Activated CD4-positive, alpha-beta T cell treated with anti-CD3 and anti-CD28 coated beads, Interleukin-2, Interleukin-4, amounts not matched to agents 100 ng/mL and 50 ng/mL, durations not matched to agents 16 hours and 8 hours (primary cell): ENCODE measurements at places on chromosomes 3 and 15.

DNA sequence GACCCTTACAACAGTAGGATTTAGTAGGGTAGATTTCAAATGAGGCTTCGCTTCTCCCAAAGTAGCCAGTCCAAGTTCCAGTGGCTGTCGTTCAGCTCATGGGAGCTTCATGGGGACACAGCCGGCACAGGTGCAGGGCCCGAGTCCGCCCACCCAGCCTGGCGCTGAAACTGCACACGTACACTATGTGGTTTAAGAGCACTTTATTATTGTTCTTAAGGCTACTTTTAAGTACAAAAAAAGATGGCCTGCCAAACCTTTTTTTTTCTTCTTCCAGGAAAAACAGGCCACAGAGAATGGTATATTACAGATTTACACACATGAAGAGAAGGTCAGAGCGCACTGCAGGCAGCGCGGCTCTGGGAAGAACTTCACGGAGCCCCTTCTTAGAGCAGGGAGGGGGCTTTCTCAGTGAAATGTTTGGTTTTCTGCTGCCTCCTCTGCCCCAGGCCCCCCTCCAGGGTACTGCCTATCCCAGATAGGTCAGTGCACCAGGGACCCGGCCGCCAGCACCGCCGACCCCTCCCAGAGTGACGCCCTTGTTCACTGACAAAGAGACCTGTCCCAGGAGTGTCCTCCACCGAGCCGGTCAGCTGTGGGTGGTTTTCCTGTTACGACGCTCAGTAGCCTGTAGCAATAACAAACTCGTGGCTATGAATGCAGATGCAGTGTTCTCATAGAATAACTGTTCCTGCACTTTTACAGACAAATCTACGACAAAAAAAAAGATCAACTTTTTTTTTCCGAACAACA, 87.7 kb downstream of the VGLL4 start:
- no peak for DNase-seq

DNA sequence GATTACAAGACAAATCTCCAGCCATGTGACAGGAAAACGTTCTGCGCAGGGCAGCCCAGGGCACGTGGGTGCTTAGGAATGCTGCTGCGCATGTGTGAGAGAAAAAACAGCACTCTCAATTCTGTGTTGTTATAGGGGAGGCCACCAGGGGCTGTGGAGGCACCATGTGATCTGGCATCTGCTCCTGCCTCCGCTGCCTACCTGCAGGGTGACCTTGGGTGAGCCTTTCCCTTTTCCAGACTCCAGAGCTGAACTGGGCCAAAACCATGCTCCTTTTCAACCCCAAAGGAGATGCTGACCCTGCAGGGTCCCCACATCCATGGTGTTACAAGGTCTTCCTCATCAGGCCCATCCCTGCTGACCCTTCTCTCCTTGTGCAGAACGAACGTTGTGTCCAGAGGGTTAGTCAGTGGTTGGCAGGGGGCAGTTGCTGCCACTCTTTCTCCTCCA, 81.5 kb upstream of the RASGRF1 start:
- DNase-seq: no peak

DNA sequence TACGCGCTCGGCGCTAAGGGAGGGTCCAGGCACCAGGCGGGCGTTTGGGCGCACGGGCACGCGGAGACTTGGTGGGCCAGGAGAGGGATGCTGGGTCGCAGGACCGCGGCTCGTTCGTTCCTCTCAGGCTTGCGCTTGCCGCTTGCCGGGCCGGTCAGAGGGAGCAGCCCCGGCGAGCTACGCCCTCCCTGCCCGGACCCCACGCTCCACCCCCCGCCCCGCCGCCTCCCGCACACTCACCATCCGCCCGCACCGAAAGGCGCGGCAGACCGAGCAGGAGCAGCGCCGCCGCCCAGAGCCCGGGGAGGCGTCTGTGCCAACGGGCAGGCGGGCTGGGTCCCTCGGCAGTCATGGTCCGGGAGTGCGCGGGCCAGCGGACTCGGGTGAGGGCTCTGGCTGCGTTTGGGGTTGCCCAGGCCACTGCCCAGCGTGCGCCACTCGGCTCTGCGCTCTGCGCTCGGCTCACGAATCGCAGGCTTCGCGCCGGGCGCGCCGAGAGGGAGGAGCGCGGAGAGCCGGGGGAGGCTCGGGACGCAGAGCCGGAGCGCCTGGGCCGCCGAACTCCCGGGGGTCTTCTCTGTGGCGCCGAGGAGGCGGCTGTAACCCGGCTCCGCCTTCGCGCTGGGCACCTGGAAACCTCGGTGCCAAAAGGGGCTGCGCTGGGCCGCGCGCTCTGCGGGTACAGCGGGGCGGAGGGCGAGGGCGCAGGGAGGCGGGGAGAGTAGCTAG, at the start of gene SUSD5:
TSS of gene SUSD5 (minus strand) at position 365 of the 729 bp plus-strand sequence. CDS start at position 352, 13 bp downstream.
- DNase-seq: no peak

- DNase-seq: no peak
These were observed 1.8 kb upstream of the SKOR1 start for GRCh38 chr15:67823314-67824196.

GRCh38 chr15:42723068-42723467, 13.9 kb downstream of the CDAN1 start:
- DNase-seq: no peak

DNA sequence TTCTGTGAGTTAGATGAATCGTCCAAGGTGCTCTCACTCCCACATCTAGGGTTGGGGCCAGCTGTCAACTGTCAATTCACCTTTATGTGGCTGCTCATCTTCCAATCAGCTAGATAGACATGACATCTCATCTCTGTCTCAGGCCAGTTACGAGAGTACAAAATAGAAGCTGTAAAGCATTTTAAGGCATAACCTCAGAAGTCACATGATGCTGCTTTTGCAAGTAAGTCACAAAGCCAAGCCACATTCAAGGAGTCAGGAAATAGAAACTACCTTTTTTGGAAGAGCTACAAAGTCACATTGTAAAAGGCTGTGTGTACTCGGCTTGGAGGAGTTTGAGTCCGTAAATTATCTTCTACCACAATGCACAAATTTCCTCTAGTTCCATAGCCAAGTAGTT, 5.1 kb upstream of the CCR1 start:
- peak; percentile 38 for DNase-seq

- peak; percentile 92 for DNase-seq
These were observed 668 bp upstream of the XXYLT1 start for GRCh38 chr3:195271410-195272243.

DNA sequence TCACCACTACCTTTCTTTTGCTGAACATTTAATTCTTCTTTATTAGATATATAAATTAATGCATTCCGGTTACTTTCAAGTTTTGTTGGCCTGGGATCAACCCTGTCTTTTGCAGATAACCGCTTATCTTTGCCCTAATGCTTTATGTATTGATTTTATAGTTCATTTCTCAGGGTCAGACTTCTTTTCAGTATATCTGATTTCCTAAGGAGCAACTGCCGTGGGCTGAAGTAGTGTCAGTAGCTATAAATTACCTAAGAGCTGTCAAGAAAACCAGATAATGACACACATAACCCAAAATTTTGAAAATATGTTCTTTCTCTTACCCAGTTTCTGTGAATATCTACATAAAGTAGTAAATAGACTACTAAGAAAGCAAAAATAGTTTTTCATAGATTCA, 38.0 kb downstream of the COL6A5 start:
- DNase-seq: no peak

- no peak for DNase-seq
These were observed 1311.9 kb downstream of the ROBO1 start for GRCh38 chr3:78455712-78456433.

GRCh38 chr3:157120071-157120892, 39.7 kb downstream of the CCNL1 start:
- no peak for DNase-seq

DNA sequence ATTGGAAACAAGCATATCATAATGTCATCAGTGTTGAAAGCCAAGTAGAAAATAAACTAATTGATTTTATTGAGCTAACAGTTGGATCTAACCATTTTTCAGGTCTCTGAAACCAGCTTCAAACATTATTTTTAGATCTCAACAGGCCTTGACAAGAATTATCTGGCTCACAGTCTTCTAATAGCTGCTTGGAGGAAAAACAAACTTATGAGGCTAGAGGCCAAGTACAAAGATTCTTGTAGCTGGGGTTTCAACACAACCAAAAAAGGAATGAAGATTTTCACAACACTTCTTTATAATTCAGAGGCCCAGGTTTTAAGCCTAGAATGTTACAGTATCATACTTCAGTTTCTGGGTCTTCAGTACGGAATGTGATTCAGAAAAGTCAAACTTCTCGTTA, 3.7 kb downstream of the SETMAR start:
- DNase-seq: no peak

GRCh38 chr3:60333710-60334109, 917.5 kb downstream of the FHIT start:
- no peak for DNase-seq

- DNase-seq: no peak
These were observed 6.8 kb upstream of the ADAMTS17 start for GRCh38 chr15:100348578-100348977.

DNA sequence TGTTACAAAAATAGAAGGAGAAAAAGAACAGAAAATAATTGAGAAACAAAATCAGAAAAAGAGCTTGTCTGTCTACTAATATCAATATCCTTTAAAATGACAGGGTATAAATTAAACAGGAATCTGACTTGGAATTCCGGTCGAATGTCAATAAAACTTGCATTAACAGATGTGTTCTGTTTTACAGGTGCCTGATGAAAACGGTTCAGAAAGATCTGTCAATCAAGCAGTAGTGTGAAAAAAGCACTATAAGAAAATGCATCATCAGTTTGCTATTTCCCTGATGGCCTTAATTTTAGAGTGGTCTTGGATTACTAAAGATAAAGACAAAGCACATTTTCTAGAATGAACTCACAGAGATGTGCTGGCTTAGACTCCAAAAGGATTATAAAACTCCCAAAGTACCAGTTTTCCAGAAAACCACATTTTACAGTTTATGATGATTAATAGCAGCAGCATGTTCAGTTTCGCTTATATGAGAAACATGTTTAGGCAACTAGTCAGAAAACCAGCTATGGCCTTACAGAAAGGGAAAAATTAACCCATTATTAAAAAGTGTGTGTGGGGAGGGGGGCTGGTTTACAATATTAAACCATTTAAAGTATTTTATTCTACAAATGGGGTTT, 8.2 kb upstream of the C3orf38 start:
- no peak for DNase-seq

- peak; percentile 28 for DNase-seq
These were observed 1.8 kb downstream of the ZNF770 start for GRCh38 chr15:34986326-34986725.

DNA sequence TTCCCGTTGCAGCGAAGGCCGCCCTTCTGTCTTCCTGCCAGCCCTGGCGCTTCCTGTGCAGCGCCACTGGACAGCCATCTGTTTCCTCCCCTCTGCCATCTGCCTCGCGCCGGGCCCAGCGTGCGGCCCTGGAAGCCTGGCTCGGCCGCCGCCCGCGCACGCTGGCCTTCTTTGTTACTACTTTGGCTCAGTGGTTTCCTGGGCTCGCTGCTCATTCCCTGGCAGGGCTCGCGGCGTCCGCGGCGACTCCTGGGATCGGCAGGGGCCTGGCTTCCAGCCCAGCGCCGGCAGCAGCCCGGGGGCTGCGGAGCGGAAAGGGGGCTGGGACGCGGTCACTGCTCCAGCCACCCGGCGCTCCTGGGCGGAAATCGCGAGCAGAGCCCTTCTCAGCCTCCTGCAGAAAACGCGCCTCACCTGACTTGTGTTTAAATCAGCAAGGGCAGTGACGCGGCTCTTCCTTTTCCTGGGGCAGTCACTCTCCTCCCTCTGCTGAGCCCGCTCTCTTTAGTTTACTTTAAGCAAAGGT, 10.0 kb downstream of the CMTM7 start:
- DNase-seq: peak; percentile 62

DNA sequence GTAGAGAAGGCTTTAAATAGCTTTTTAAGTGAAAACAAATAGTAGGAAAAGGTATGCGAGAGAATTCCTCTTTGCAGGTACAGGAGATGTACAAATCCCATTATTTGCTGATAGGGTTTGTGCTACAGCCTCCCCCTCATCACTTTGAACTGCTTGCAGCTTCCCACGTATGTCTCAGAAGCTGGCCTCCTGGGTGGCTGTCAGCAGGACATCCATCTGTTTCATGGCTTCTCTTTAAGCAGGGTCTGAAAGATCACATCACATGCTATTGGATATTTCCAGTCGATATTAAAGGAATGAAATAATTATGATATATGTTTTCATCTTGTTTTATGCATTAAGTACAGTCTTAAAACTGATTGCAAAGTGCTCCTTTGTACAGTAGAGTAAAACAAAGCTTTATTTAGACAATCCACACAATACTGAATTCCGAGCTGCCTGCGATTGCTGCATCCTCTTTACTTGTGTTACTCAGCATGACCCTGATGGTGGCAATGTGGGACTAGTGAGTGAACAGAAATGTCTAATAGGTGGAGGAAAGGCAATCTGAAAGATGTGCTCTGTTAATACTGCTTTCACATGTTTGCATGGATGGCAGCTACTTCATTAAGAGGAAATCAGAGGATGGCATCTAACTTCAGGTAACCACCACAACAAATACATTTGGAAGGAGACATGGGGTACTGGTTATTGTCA, 930.6 kb upstream of the SEMA6D start:
- DNase-seq: no peak

- DNase-seq: no peak
These were observed 83.5 kb downstream of the PIK3R4 start for GRCh38 chr3:130663092-130663491.

GRCh38 chr15:65914981-65915925, 46.0 kb downstream of the RAB11A start:
- DNase-seq: no peak

GRCh38 chr3:184042617-184043016, 10.2 kb upstream of the HTR3C start:
- DNase-seq: no peak
